ENCODE measurements at places on chromosomes 13 and 19.

DNA sequence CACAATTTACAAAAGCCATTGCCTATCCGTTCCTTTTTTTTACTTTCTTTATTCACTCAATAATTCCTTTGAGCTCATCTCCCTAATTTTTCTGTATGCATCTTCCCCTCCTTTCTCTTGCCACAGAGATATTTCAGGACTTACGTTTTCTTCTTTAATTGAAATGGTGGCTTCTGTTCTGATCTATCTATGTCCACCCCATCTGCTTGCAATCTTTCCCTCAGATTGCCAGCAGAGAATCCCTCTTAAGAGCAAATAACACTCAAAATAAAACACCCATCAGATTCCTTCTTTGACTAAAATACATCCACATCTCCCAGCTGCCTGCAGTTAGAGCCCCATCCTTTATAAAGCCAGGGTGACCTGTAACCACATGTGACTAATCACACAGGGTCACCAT, 478.6 kb downstream of the EFNB2 start:
- DNase-seq, result no peak

DNA sequence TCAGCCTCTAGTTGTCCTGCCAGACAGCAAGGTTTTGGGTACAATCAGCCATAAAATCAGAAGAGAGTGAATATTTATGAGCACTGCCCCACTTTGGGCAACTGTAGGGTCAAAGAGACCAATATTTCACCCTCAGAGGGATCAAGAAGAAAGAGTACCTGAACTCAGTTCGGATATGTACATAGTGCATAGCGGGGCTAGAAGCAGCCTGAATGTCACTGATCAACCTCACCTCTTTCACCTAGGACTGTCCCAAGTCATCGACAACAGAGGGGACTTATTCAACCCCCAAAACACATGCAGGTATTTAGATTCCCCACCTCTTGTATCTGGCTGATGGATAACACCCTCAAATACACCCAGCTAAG, 446.9 kb downstream of the COG6 start:
- DNase-seq, result no peak

- no peak for DNase-seq
These were observed 26.8 kb downstream of the DHX34 start for GRCh38 chr19:47375694-47376588.

DNA sequence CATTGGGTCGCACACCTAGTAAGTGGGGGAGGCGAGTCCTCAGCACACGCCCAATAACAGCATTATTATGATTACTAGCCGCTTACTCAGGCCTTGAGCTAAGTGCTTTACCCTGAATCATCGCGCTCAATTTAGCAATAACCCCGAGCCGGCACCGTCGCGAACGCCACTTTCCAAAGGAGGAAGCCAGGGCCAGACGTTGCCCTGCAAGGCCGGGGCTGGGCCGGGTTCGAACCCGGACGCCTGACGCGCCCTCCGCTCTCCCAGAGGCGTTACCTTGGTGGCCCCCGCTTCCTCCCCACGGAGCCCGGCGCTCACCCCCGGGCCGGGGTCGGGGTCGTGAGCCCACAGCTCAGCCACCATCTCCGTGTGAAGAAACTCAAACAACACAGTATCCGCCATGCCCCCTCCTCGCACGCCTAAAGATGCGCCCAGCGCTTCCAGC, at the start of gene TRAPPC6A:
TSS of gene TRAPPC6A (minus strand) at position 421 of the 445 bp plus-strand sequence. CDS start at position 402, 19 bp downstream.
- peak; percentile 66 for DNase-seq

GRCh38 chr19:58538257-58539168, 5.4 kb upstream of the TRIM28 start:
- DNase-seq, result no peak

DNA sequence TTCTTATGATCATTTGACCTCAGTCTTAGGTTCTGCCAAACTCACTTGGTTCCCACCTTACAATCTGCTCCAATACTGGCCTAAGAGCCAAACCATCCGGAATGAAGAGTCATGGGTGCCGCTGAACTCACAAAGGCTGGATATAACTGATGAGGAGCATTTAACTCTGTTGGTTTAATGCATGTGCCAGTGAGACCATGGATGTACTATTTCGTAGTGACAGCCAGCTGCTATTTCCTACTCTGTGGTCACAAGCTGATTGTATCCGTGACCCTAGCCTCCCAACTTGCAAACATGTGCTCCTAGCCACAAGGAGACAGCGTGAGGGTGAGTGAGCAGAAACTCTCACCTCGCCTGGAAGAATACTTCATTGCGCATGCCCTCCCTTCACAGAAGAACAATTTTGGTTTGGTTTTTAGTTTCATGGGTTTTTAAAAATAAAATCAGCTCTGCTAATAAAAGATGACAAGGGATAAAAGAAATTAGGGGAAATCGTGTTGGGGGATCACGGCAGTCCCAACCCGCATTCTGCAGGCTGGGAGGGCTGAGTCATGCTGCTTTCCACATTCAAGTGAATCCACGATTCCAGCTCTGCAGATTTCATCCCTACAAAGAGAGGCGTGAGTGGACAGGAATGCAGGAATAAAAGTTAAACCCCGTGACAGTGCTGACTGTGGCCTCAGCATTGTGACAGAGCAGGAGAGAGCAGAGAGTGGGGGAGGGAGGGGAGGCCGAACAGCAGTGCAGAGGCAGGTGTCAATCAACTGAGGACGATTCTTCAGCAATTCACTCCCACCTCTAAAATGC, 66.8 kb upstream of the RAP2A start:
- DNase-seq, result no peak

- no peak for DNase-seq
These were observed 254.8 kb downstream of the TEX29 start for GRCh38 chr13:111575276-111575675.

- no peak for DNase-seq
These were observed 158.2 kb downstream of the NALCN start for GRCh38 chr13:101258071-101258470.

GRCh38 chr13:32647926-32648325, 61.7 kb downstream of the PDS5B start:
- DNase-seq, result no peak

DNA sequence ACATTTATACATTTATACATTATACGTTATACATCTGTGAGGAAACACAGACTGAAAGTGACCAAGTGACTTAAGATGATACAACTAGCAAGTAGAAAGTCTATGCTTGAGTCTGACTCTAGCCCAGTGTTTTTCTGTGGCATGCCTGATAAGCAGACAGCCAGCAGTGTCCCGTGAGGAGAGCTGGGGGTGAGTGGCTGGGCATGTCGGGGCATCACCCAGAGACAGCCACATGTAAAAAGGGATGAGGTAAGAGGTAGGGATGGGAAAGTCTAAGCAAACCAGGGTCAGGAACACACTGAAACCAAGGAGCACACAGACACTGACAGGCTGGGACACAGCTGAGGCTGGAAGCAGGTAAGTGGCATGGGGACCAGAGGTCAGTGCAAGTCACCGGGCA, 333.2 kb downstream of the FOXO1 start:
- DNase-seq, result peak; percentile 21

DNA sequence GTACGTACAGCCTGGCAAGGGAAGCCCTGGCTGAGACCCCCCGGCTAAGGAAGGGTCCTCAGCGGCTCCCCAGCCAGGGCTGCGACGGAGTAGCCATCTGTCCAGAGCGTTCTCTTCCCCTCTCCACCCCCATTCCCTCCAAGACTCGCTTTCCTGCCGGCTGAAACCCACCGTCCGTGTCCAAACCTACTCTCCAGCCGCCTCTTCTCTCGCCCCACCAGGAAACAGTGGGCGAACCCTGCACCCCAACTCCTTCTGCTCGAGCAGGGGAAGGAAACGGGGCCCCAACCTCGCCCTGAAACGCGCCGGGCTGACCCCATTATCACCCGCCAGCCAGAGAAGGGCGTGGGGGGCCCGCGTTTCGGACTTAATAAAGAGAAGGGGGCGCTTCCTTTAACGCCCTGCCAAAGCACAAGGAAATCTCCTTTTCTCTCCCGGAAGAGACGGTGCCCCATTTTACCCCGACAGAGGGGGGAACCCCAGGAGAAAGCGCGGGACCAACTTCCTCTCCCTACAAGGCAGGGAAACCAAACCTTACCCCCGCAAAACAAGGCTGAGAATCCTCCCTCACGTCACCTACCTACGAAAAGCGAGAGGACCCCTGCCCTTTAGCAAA, 2.5 kb downstream of the ZC3H4 start:
- DNase-seq, result no peak

- no peak for DNase-seq
These were observed 3.0 kb upstream of the SLC6A16 start for GRCh38 chr19:49327878-49328544.

DNA sequence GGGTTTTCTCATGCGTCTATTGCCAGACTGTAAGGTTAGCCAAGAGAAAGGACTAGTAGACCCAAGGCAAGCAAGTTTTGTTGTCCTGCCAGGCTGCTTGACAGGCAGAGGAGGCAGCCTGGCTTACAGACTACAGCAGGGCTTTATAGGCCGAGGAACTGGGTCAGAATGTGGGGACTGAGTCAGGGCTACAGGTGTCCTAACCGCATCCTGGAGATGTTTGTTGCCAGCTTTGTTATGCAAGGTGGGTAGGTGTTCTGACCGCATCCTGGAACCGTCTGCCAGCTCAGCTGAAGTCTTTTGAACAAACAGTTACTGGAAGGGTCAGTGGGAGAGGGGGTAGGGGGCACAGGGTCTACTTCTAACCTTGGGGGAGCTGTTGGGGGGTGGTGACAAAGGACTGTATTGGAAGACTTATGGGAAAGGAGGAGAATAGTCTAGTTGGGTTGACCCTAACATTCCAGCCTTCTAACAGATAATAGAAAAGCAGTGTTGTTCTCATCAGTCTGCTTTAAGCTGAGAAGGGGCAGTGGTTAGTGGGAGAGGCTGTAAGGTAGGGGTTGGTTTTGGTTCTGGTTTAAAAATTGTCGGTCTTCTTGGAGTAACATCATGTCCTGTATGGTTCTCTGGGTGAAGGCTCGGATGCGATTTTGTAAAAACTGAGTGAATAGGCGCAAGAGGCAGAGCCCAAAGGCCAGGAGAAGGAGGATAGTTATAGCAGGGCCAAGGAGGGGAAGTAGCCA, 913.8 kb upstream of the SLITRK5 start:
- DNase-seq, result no peak
